Activated naive CD4-positive, alpha-beta T cell treated with anti-CD3 and anti-CD28 coated beads, Interleukin-2, amount 10 ng/mL, durations not matched to agents 7 days and 5 days (primary cell): ENCODE measurements at places on chromosomes 16 and 17.

DNA sequence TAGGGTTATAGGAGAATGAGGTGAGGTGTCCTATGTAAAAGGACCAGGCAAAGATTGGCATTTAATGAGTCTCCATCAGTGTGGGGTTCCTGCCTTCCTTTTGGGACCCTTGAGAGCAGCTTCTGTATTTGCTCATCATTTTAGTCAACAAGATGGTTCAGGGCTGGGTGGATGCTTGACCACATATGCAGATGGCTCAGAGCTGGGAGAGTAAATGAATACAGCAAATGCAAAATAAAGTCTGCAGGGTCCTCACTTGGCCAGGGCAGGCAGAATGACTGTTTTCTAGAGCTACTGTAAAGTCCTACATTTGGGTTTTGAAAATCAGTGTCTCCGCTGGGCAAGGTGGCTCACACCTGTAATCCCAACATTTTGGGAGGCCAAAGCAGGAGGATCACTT, 57.2 kb upstream of the ETV4 start:
- peaks cover 25% of the 10 kb centered on the region for H3K27me3 ChIP-seq
- H3K27ac ChIP-seq: no peak overlapping the region
- H3K36me3 ChIP-seq: no peaks in the 10 kb centered on the region
- peaks cover 2% of the 10 kb centered on the region for H3K4me1 ChIP-seq
- no peak overlapping the region for H3K4me3 ChIP-seq

DNA sequence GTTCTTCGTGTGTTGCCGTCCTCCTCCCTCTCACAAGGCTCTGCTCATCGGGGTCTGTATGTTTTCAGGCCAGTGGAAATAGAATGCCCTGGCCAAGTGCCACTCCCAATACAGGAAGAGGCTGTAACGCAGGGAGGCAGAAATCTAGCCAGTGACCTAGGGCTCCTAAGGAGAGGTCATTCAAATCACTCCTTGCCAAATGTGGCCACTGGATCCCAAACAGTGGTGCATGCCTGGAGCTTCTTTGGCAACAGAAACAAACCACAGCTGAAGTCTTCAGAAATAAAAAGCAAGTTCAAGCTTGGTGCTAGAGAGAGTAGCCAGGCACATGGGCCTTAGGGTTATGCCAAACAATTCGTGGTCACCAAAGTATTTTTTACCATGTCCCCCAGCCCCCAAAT, 66.1 kb downstream of the SMG6 start:
- peaks cover 59% of the 10 kb centered on the region for H3K4me1 ChIP-seq
- H3K4me3 ChIP-seq: no peak overlapping the region
- no peak overlapping the region for H3K27ac ChIP-seq
- peaks cover 59% of the 10 kb centered on the region for H3K36me3 ChIP-seq
- no peaks in the 10 kb centered on the region for H3K27me3 ChIP-seq
- DNase-seq: no peak

- no peak for DNase-seq
- H3K4me3 ChIP-seq: no peak overlapping the region
- H3K27me3 ChIP-seq: peaks cover 8% of the 10 kb centered on the region
- H3K36me3 ChIP-seq: no peaks in the 10 kb centered on the region
Observed at GRCh38 chr17:41382394-41382793, 288 bp upstream of the KRT34 start.

DNA sequence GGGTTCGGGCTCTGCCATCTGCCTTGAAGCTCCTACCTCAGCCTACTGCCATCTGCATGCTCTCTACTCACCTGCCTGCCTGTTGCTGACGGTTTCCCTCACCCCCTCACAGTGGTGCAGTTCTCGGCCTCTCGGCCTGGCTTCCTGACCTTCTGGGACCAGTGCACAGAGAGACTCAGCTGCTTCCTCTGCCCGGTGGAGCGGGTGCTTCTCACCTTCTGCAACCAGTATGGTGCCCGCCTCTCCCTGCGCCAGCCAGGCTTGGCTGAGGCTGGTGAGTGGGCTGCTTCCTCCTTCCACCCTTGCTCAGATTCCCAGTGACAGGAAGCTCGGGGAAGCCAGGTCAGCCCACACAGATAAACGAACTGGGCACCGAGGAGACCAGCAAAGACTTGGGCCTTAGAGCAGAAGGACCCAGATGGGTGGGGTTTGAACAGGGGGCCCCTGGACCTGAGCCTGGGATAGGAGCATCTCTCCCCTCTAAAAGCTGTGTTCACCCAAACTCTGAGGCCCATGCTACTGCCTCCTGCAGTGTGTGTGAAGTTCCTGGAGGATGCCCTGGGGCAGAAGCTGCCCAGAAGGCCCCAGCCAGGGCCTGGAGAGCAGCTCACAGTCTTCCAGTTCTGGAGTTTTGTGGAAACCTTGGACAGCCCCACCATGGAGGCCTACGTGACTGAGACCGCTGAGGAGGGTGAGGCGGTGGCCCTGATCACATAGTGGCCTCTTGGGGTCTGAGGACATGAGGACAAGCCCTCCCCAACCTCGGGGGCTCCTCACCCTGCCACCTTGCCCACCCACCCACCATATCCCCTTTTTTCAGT, 16.4 kb downstream of the RIPOR1 start:
- H3K27ac ChIP-seq: peak overlapping the region; percentile 24
- no peak overlapping the region for H3K4me3 ChIP-seq
- peaks cover 31% of the 10 kb centered on the region for H3K36me3 ChIP-seq
- DNase-seq: no peak

DNA sequence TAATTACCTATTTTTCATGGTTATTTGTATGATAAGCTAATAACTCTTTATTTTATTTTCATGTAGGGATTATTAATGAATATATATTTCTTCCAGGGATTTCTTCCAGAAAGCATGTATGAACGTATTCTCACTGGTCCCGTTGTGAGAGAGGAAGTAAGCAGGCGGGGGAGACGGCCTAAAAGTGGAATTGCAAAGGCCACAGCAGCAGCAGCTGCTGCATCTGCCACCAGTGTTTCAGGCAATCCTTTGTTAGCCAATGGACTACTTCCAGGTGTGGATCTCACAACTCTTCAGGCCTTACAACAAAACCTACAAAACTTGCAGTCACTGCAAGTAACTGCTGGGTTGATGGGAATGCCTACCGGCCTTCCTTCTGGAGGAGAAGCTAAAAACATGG, 110.3 kb upstream of the RBL2 start:
- no peak overlapping the region for H3K27ac ChIP-seq
- H3K27me3 ChIP-seq: no peaks in the 10 kb centered on the region
- DNase-seq: no peak
- no peak overlapping the region for H3K4me3 ChIP-seq

DNA sequence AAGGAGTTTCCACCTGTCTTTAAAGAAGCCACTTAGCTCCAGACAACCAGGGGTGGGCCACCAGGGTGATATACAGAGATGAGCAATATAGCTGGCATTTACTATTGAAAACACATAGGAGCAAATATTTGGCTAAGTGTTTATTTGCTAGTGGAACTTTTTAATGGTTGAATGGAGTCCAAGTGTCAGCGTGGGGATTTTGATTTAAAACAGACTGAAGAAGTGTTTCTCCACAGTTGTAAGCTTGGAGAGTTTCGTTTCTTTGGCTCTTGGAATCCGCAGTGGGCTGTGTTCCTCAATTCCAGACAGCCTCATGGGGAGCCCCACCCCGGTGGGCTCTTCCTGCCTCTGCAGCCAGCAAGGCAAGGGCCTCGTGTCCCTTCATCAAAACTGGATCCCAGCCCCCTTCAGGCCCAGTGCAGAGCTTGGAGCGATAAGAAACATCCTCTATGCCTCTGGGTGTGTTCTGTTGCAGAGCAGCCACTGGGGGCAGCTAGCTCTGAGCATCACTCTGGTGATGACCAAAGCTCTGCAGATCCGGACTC, 36.1 kb downstream of the NOG start:
- H3K4me1 ChIP-seq: no peaks in the 10 kb centered on the region
- no peaks in the 10 kb centered on the region for H3K27me3 ChIP-seq

DNA sequence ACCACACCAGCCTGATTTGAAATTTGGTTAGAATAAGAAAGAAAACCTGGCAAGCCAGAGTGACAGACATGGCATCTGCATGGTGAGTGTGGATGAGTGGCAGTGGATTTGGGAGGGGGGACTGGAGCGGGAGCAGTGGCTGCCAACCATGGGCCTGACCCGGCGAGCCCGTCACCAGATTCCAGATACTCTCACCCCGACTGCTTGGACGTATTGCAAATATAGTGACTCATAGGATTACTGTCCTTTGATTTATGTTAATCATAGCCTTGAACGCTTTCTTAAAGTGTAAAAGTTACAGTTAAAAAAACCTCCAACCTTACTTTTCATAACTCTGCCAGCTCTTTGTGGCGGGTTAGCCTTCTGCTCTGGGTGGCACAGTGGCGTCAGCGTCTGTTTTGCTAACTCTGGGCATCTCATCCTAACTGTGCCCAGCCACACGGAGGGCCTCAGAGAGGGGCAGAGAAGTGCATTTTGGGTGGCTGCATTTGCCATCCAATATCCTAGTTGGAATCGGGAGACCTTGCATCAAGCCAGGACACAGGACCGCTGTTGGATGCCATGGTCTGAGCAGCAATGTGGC, 26.8 kb upstream of the FOXK2 start:
- H3K27me3 ChIP-seq: peaks cover 10% of the 10 kb centered on the region
- peaks cover 11% of the 10 kb centered on the region for H3K36me3 ChIP-seq
- no peak overlapping the region for H3K4me3 ChIP-seq
- DNase-seq: no peak

- H3K27ac ChIP-seq: peak overlapping the region; percentile 5
- H3K4me3 ChIP-seq: no peak overlapping the region
- no peaks in the 10 kb centered on the region for H3K27me3 ChIP-seq
Observed at GRCh38 chr16:85909932-85910853, 11.2 kb downstream of the IRF8 start.

GRCh38 chr17:32342603-32343325, 791 bp upstream of the C17orf75 start:
- DNase-seq: no peak
- H3K4me3 ChIP-seq: peak overlapping the region; percentile 95
- peaks cover 14% of the 10 kb centered on the region for H3K36me3 ChIP-seq
- H3K4me1 ChIP-seq: peaks cover 40% of the 10 kb centered on the region

DNA sequence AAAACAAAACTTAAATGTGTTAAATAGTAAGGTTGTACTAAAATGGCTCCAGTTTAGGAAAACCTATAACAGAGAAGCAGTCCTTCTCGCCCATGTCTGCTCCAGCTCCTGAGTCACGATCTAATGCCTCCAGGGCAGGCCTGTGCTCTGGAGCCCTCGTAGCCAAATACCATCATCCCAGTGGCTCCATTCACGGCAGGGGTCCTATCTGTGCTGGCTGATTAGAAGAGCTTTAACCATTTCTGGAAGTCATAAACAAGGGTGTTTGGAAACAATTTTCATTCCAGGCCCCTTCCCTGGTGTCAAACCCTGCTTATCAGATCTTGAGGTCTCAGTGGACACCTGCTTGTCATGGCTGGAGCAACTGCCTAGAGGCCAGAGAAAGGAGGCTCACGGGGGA, 336.9 kb downstream of the SOX9 start:
- no peak overlapping the region for H3K4me3 ChIP-seq
- H3K36me3 ChIP-seq: no peaks in the 10 kb centered on the region
- no peaks in the 10 kb centered on the region for H3K27me3 ChIP-seq
- no peak overlapping the region for H3K27ac ChIP-seq
- DNase-seq: no peak
- no peaks in the 10 kb centered on the region for H3K4me1 ChIP-seq

- no peaks in the 10 kb centered on the region for H3K4me1 ChIP-seq
- no peak for DNase-seq
- no peaks in the 10 kb centered on the region for H3K36me3 ChIP-seq
- no peak overlapping the region for H3K27ac ChIP-seq
- no peak overlapping the region for H3K4me3 ChIP-seq
Observed at GRCh38 chr16:81642107-81642436, 137.0 kb upstream of the PLCG2 start.

DNA sequence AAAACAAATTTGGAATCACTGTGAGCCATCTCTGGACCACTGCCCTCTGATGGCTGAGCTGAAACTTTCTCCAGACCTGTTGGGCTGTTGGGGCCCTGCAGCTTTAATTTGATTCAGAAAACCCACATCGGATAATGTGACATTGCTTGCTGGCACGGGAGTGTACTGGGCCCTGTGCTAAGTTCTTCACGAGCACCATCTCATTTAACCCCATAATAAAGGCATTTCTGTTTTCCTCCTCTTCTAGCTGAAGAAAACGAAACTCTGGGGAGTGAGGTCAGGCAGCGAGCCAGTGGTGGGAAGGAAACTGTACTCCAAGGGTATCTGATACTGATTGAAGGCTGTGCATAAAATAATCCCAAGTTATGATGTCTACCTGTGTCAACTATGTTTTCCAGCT, 34.5 kb upstream of the TNRC6A start:
- peaks cover 6% of the 10 kb centered on the region for H3K27me3 ChIP-seq
- H3K36me3 ChIP-seq: no peaks in the 10 kb centered on the region
- H3K4me3 ChIP-seq: no peak overlapping the region
- no peaks in the 10 kb centered on the region for H3K4me1 ChIP-seq

DNA sequence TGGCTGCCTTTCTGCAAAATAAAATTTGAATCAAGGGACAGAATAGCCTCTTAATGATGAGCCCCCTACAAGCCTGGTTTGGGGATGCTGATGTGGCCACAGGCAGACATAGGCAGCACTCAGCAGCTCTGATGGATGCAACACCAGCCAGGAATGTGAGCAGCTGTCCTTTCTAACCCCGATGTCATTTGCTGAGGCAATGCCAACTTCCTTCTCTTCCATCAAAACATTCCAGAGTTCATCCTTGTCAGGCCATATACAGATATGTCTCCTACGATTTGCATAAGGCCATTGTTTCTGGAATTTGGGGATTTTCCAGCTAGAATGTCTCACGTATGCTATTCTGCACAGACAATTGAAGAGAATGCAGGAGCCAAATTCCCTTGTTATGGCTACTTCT, 52.1 kb upstream of the MYOCD start:
- no peaks in the 10 kb centered on the region for H3K4me1 ChIP-seq
- no peaks in the 10 kb centered on the region for H3K36me3 ChIP-seq

DNA sequence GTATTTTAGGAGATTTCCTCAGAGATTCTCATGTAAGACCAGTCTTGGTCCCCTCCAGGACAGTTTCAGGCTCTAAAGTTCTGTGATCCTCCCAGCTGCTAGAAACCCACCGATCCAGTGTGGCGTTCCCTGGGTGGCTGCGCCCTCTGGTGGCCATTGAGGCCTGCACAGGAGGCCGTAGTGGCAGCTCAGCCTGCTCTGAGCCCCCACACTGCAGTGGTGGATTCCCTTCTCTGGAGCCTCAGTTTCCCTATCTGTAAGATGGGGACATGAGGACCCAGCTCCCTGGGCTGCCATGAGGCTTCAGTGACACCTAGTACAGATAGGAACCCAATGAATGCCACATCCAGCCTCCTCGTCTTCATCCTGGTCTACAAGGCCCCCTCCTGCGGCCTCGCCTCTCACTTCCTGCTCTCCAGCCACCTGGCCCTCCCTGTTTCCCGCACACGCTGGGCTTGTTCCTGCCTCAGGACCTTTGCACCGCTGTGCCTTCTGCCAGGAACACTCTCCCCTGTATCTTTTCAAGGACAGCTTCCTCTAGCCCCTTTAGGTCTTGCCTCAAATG, 16.5 kb downstream of the CCDC102A start:
- peak; percentile 86 for DNase-seq
- no peak overlapping the region for H3K27ac ChIP-seq
- H3K27me3 ChIP-seq: no peaks in the 10 kb centered on the region
- peaks cover 3% of the 10 kb centered on the region for H3K36me3 ChIP-seq
- peaks cover 7% of the 10 kb centered on the region for H3K4me1 ChIP-seq
- H3K4me3 ChIP-seq: no peak overlapping the region
